ENCODE measurements at places on chromosomes 13 and 19.
A peak's percentile ranks its signal among the peaks of the same experiment; 100 is the strongest.

- no peak for DNase-seq
Measured at GRCh38 chr13:30006246-30006645, 155.8 kb upstream of the UBL3 start.

- peak; percentile 98 for DNase-seq
Measured at GRCh38 chr13:40445557-40445990, 220.9 kb downstream of the FOXO1 start.

DNA sequence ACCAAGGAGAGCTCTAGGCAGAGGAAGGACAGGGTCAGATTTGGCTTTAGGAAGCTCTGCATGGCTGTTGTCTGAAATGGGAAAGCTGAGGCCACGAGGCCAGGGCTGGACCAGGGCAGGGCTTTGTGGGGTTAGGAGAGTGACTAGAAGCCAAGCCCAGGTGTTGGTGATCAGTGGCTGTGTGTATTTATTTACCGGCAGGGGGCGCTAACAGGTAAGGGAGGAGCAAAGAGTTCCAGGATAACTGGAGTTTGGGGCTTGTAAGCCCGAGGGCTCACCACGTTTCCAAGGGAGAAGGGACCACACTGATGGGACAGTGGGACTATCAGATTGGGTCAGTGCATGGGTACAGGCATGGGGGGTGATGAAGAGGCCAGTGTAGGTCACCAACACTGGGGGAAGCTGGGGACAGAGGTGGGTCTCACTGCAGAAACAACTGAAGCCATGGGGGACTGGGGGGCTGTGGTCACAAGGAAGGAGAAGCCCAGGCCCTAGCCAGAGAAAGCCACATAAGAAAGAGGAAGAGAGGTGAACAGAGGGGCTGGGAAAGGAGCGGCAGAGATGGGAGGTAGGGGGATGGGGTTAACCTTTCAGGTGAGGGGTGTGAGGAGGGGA, 3.9 kb downstream of the TMEM147 start:
- DNase-seq, result no peak

GRCh38 chr19:15149737-15150136, 42.5 kb downstream of the SYDE1 start:
- no peak for DNase-seq

DNA sequence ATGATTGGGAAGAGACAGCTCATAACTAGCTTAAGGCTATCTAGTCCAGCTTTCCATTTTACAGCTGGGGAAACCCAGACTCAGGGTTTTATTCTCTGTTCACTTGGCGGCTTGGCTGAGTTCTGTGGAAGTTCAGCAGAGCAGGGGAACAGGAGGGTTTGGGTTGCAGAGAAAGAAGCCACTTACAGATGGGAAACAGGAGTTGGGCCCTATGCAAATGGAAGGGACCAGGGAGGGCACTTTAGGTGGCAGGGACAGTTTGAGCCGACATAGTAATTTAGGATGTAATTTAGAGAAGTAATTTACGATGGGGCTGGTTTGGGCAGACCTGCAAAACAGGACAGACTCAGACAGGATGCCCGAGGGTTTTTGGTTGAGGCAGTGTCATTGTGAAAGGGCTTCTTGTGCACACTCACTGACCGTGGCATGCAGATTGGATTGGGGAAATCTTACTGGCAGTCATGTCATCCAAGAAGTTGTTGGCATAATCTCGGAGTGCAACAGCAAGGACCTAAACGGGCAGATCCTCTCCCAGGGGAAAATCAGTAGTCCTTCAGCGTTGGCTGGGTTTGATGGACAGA, 47.3 kb upstream of the GPR183 start:
- DNase-seq, result no peak

DNA sequence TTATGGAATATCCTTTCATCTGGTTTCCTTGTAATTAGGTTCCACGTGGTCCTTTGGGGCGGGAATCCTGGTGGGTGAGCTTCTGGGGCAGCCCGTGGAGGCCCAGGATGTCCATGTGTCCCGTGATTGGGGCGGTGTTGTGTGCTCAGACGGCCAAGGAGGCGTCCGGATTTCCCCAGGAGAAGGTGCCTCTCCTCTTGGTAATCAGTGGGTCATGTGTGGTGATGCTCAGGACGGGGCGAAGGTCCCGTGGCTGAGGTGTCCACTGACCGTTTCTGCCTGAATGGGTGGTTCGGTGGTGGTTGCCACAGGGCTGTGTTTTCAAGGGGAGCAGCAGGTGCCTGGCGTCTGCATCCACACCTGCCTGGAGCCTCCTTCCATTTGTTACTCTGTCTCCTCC, 52.2 kb upstream of the F7 start:
- DNase-seq, result no peak

- peak; percentile 4 for DNase-seq
Measured at GRCh38 chr19:49056101-49056901, 1.2 kb downstream of the CGB7 start.

DNA sequence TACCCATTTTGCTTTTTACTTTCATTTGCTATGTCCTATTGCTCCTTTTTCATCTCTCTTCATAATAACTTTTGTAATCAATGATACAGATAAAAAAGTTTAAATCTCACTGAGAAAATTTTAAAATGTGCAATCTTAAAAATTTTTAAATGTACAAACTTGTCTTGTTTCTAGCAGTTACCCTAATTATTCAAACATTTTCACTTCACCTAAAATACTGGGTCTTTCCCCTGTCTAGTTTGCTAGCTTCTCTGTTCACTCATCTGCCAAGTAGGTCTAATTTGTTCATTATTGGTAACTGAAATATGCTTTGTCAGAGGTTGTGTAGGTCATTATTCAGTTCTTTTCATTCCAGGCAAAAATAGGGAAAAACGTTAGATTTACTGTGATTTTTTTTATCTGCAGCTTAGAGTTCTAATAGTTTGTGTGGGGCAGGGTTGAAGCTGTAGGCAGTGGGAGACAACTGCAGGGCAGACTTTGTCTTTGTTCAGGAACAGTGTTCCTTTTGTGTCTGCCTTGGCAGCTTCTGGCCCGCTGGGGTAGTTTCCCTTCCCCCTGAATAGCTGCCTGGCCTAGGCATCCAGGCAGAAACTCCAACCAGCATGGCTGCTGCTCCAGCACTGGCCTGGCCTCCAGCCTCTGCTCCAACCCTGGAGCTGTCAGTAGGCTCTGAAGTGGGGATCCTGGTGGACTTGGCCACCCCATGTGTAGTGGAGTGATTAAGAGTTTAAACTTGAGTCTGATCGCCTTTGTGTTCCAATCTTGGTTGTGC, 48.5 kb downstream of the WDFY2 start:
- no peak for DNase-seq
